ENCODE measurements at places on chromosomes 5 and 9.

GRCh38 chr9:124618476-124618875 is 111.3 kb upstream of the NR5A1 start:
- no peak for DNase-seq

DNA sequence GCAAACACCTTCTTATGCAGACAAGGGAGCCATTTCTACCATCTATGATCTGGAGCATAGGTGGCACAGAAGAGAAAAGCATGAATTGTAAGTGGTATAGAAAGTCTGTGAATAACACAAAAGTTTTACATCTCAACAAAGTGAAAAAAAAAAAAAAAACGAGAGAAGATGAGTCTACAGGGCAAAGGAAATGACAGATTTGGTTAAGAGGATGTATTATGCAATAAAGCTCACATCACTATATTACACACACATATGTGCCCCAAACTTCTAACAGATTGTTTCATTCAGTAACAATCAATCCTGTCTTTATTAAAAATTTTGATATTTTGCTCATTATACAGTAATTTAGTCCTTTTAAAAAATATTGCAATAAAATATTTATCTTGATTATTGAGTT is 49.8 kb downstream of the CERT1 start:
- DNase-seq = no peak

DNA sequence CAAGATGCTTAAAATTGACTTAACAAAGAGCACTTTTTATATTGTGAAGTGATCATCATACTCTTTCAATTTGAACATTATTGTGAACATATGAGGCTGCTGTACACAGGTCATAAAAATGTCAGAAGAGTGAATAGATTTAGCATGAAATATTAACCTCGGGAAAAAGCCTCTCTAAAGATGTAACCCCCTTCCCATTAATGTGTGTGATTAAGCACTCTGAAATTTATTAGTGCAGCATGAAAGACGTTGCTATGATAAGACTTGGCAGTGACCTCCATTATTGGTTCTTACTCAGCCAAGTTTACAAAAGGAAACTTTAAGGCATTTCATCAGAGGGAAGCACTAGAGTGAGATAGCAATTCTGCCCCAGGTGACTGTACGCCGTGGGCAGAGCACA is 326.5 kb downstream of the NTRK2 start:
- no peak for DNase-seq

DNA sequence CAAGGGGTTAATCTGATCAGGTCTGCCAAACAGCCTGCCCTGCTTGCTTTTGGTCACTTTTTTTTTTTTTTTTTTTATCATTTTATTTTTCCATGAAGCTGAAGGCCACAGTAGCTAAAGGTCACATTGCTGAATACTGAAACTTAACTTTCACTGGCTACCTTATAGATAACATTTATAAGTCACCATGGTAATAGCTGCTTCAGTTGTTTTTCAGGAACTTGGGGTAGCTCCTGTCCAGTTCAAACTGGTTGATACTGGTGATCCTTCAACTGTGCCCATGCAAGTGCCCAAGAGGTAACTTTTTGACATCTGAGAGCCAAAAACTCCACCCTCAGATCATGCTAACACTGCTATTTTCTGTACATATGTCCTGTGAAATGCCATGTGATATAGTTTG is 68.3 kb upstream of the RGS7BP start:
- no peak for DNase-seq
